Prostate gland (tissue), 2 donors: ENCODE measurements at places on chromosomes 1 and 21. TPM values are rescaled to one million over a fixed set of nuclear protein-coding genes. Genes with fewer than 3 reads are reported as not detected.

SPATC1L gene
- 79.4 TPM for total RNA-seq

SLC9C2 gene
- 40.6 TPM for total RNA-seq

IL22RA1 gene
- total RNA-seq = 1.0 TPM

TFF2 gene
- total RNA-seq = not detected

FCRL6 gene
- not detected for total RNA-seq

SLC2A5 gene
- 25.4 TPM for total RNA-seq
